ENCODE measurements at places on chromosomes 11 and 22.

- DNase-seq = no peak
These were observed 650 bp upstream of the POU2AF3 start for GRCh38 chr11:111297696-111298095.

GRCh38 chr22:30221121-30221992 is 25.2 kb downstream of the LIF start:
- peak; percentile 36 for DNase-seq

DNA sequence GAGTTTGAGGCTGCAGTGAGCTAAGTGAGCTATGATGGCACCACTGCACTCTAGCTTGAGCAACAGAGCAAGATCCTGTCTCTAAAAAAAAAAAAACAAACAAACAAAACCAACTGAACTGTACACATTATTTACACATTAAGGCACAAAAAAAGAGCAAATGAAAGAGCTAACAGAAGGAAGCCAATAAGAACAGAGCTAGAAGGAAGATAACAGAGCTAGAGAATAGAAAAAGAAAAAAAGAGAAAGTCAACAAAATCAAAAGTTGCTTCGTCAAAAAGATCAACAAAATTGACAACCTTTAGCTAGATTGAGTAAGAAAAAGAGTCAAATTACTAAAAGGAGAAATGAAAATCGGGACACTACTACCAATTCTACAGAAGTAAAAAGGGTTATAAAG is 25.0 kb downstream of the GUCD1 start:
- no peak for DNase-seq

GRCh38 chr11:112644410-112645131 is 316.6 kb upstream of the NCAM1 start:
- DNase-seq = no peak

DNA sequence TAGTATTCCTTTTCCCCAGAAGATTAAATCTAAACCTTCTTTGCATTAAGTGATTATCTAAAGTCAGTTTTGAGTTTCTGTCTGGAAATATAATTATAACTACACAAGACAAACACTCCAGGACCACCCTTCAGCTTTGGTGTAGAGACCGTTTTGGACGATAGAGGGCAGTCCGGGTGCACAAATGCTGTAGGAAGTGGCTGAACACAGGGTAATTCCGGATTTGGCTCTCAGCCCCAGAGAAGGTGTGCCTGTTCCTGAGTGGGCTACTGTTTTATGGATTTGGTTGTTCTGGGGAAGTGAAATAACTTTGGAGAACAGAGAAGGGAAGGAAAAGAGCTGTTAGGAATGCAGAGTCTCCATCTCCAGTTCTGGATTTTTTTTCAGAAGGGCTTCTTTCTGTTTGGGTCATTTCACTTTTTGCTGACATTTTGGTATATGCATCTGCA is 14.8 kb downstream of the EXT2 start:
- DNase-seq = peak; percentile 3

DNA sequence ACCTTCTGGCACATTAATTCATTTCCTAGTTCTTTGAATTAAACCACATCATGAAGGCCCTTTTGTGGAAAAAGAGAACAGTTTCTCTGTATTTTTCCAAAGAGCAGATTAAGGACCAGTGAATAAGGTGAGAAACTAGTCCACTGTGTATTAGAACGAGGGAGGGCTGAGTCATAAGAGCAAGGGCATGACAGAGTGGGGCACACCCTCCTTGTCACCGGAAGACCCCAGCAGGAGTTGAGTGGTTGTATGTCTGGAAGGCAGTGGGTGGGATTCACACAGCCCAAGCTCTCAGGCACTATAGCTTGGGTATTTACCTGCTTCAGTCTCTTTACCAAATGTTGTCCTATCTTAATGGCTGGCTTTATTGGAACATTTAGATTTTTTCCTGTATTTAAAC is 86.8 kb downstream of the BMAL1 start:
- no peak for DNase-seq

DNA sequence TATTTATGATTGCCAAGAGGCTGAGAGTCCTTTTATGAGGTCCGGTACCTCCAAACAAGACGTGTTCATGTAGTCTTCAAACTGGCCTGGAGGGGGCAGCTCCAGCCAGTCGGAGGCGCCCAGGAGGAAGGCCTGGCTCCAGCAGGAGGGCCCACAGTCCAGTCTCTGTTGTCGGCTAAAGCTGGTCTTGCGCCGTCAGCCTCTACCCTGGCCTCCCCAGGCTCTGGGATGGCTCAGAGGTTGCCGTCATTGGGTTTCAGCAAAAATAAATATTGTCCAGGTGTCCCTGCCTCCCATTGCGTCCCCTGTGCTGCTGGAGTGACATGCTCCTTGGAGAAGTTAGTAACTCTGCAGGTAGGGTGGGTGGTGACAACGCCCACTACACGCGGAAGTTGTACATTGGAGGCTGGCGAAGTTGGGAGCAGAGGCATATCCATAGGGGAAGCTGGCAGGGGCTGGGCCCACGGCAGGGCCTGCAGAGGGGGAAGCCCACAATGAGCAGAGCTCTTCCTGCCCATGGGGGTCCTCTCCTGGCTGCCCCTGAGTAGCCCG is 1.0 kb upstream of the SLC25A1 start:
- DNase-seq = peak; percentile 27

DNA sequence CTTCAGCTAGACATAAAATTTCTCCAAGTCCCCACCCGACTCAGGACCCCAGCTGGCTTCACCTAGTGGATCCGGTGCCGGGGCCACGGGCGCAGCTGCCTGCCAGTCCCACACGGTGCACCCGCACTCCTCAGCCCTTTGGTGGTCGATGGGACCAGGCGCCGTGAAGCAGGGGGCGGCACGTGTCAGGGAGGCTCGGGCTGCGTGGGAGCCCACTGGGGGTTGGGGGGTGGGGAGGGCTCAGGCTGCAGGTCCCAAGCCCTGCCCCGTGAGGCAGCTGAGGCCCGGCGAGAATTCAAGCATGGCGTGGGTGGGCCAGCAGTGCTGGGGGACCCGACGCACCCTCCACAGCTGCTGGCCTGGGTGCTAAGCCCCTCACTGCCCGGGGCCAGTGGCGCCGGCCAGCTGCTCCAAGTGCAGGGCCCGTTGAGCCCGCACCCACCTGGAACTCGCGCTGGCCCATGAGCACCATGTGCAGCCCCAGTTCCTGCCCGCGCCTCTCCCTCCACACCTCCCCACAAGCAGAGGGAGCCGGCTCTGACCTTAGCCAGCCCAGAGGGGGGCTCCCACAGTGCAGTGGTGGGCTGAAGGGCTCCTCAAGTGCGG is 747.0 kb downstream of the FAM181B start:
- DNase-seq = no peak

DNA sequence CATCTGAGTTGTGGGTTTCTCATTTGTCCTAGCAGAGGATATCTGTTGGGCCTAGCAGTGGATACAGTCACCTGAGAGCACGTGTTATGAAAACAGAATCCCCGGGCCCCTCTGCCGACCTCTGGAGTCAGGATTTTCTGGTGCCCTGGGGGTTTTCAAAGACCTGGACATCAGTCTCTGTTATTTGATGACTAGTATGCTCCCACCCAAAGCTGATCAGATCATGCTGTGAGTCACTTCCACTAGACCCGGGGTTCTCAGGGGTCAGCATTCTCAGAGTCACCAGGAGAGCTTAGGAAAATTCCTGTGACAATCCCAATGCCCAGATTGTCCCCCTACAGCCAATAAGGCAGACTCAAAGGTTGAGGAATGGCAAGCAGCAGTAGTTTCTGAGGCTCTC is 38.7 kb downstream of the KCNJ1 start:
- no peak for DNase-seq

DNA sequence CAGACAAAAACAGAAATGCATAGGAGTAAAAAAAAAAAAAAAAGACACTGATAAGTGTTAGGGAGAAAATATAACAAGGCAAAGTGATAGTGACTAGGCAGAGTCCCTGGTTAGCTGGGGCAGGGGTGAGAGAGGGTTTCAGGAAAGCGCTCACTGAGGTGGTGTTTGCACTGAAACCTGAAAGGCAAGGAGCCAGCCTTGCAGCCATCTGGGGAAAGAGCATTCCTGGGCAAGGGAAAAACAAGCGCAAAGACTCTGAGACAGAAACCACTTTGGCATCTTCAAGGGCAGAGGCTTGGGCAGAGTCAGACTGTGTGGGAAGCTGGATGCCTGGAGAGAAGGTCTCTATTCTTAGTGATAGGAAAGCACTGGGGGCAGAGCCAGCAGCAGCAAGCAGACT is 14.5 kb downstream of the CLMP start:
- no peak for DNase-seq

DNA sequence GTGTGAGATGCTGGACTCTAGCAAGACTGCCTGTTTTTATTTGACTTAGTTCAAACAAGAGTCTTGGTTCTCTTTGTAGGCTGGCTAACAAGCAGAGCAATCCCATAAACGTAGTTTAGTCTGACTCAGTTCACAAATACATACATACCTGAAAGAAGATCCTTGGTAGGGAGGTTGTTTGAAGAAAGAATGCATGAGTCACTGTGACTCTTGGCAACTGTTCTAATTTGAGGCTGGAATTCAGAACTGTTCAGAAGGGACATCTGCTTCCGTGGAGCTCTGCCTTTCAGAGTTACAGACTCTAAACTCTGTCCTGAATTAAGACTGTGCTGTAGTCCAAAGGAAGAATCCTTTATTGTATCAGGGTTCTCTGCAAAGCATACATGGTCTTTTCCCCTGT is 32.2 kb downstream of the C2CD3 start:
- DNase-seq = no peak

GRCh38 chr11:46338636-46338987 is 8.7 kb upstream of the DGKZ start:
- DNase-seq = no peak

GRCh38 chr11:72642043-72642883 is 32.0 kb downstream of the PDE2A start:
- DNase-seq = no peak

GRCh38 chr22:17121233-17122195 is at the start of gene TMEM121B:
TMEM121B (minus strand) TSS chr22:17121360; CDS start chr22:17121127, 233 bp downstream.
- no peak for DNase-seq

DNA sequence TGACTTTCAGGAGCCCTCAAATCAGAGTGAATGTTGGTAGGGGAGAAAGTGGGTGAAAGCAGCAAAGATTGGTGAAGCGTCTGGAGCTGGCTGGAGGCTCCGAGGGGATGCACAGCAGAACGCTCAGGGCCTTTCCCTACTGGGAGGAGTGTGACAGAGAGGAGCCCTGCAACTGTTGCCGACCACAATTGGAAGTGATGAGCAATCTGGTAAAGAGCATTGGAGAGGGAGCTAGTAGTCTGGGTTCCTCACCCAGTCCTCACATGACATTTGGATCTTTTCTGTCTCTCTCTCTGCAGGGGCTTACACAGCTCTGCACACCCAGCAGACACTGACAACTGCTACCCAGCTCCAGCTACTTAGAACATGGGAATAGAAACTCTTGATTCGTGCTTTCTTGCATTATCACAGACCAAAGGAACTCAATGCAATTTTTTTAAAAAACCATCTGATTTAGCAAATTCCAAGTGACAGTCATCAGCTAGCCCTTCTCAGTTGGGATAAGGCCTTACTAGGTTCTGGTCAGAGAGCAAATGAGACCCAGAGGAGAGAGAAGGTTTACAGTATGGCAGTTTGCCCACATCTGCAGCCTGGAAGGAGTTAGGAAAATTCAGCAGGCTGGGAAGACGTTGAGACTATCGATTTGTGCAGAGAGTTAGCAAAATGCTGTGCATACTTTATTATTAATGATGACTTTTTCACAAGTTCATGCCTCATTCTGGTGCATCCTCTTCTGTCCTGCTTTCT is 278.0 kb upstream of the PLET1 start:
- no peak for DNase-seq

All from effector memory CD4-positive, alpha-beta T cell (primary cell).